Small intestine (tissue), 16 donors: ENCODE measurements at places on chromosomes 7 and 10. TPM values are rescaled to one million over a fixed set of nuclear protein-coding genes. Genes with fewer than 3 reads are reported as not detected.

IGFBP3 gene
- 92.1 TPM for polyA plus RNA-seq

VTI1A gene
- polyA plus RNA-seq: 16.0 TPM

GRM3 gene
- not detected for polyA plus RNA-seq

WEE2 gene
- polyA plus RNA-seq: 2.1 TPM

SLIT1 gene
- not detected for polyA plus RNA-seq

- no peak for DNase-seq
- no peaks in the 10 kb centered on the region for H3K36me3 ChIP-seq
- no peaks in the 10 kb centered on the region for H3K4me1 ChIP-seq
- no peak overlapping the region for H3K27ac ChIP-seq
Observed at GRCh38 chr10:91668913-91669312, 36.0 kb upstream of the PPP1R3C start.

DNA sequence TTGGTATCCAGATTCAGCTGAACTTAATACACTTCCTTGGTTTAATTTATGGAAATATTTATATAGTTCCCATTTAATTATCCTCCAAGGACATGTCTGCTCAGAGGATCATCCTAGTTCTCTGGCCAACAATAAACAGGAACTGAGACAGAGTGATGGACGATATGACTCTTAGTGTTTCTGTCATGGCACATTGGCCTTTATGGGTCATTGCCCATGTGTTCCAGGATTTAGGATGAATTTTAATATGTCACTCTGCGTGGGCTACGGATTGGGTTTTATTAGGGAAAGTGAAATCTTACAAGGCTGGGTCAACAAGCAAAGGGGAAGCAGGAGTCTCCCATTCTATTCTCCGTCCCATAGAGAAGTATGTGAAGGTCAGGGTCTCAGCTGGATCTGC lies 18.8 kb upstream of the TNPO3 start:
- H3K27me3 ChIP-seq: no peaks in the 10 kb centered on the region
- no peaks in the 10 kb centered on the region for H3K4me1 ChIP-seq
- no peak overlapping the region for H3K27ac ChIP-seq
- no peak for DNase-seq
- H3K36me3 ChIP-seq: no peaks in the 10 kb centered on the region
- no peak overlapping the region for H3K4me3 ChIP-seq

GRCh38 chr10:110691139-110691538 lies 47.0 kb downstream of the RBM20 start:
- H3K27ac ChIP-seq: no peak overlapping the region
- no peaks in the 10 kb centered on the region for H3K4me1 ChIP-seq
- H3K27me3 ChIP-seq: no peaks in the 10 kb centered on the region

ANKRD61 gene
- polyA plus RNA-seq: not detected

CNTNAP2 gene
- polyA plus RNA-seq: 1.3 TPM

DNA sequence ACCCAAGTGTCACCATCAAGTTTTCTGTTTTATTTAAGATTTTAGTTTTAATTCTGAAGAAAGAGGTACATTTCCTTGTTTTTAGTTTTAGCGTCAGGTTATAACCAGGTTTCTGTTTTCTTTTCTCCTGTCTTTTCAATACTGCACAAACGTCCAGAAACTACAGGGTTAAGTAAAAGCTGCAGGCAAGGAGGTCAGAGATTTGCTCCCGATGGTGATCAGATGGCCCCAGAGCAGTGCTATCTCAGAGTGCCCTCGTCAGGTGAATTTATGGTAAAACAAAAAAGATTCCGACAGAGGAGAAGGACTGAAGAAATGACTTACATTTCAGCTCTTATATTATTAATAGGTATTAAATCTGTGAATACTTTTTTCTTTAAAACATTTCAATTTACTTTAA lies 128.2 kb downstream of the STRA8 start:
- DNase-seq: no peak
- H3K4me1 ChIP-seq: peaks cover 11% of the 10 kb centered on the region
- no peak overlapping the region for H3K27ac ChIP-seq
- no peaks in the 10 kb centered on the region for H3K36me3 ChIP-seq
- no peaks in the 10 kb centered on the region for H3K27me3 ChIP-seq

HOXA2 gene
- polyA plus RNA-seq: 6.9 TPM

- H3K4me3 ChIP-seq: no peak overlapping the region
- no peak overlapping the region for H3K27ac ChIP-seq
- no peak for DNase-seq
Observed at GRCh38 chr10:73410897-73411296, 3.0 kb downstream of the ANXA7 start.

CD36 gene
- polyA plus RNA-seq: 40.5 TPM

CUBN gene
- polyA plus RNA-seq: 0.18 TPM

ASB10 gene
- not detected for polyA plus RNA-seq

- no peak for DNase-seq
- no peak overlapping the region for H3K4me3 ChIP-seq
- peak overlapping the region; percentile 79 for H3K27ac ChIP-seq
- H3K27me3 ChIP-seq: no peaks in the 10 kb centered on the region
- no peaks in the 10 kb centered on the region for H3K36me3 ChIP-seq
Observed at GRCh38 chr10:61751599-61751998, 88.9 kb downstream of the CABCOCO1 start.

PARG gene
- polyA plus RNA-seq: 12.3 TPM

- no peak overlapping the region for H3K4me3 ChIP-seq
- no peaks in the 10 kb centered on the region for H3K36me3 ChIP-seq
- H3K4me1 ChIP-seq: no peaks in the 10 kb centered on the region
- no peak overlapping the region for H3K27ac ChIP-seq
- no peaks in the 10 kb centered on the region for H3K27me3 ChIP-seq
Observed at GRCh38 chr7:138186951-138187351, 110.7 kb downstream of the AKR1D1 start.

CTAGE4 gene
- polyA plus RNA-seq: 16.5 TPM

- no peaks in the 10 kb centered on the region for H3K27me3 ChIP-seq
- H3K27ac ChIP-seq: no peak overlapping the region
- H3K36me3 ChIP-seq: no peaks in the 10 kb centered on the region
- no peak overlapping the region for H3K4me3 ChIP-seq
- H3K4me1 ChIP-seq: no peaks in the 10 kb centered on the region
Observed at GRCh38 chr10:12566161-12567115, 217.1 kb downstream of the CAMK1D start.

SPDYE8 gene
- polyA plus RNA-seq: not detected

DNA sequence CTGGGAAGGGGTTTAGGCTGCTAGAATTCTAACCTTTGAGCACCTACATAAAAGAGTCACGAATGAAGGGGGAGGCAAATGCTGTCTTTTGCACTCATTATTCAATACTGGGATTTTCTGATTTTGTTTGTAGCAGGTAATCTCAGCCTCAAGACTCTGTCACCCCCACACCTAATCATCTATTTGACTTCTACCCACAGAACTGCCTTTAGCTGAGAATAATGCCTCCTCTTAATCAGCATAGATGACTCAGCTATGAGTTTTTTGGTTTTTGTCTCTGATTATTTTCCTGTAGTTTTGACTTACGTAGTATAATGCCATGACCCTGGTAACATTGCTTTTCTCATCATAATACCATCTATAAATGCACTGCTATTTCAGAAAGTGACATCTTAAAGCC lies 42.7 kb upstream of the CACNB2 start:
- no peak overlapping the region for H3K4me3 ChIP-seq
- no peaks in the 10 kb centered on the region for H3K36me3 ChIP-seq
- H3K27me3 ChIP-seq: no peaks in the 10 kb centered on the region

- peaks cover 38% of the 10 kb centered on the region for H3K4me1 ChIP-seq
- peak overlapping the region; percentile 4 for H3K4me3 ChIP-seq
- H3K36me3 ChIP-seq: peaks cover 2% of the 10 kb centered on the region
- no peaks in the 10 kb centered on the region for H3K27me3 ChIP-seq
- DNase-seq: no peak
Observed at GRCh38 chr10:88899886-88900285, 19.8 kb downstream of the STAMBPL1 start.

GRCh38 chr7:389911-390601 lies 100.1 kb downstream of the FOXL3 start:
- H3K4me1 ChIP-seq: no peaks in the 10 kb centered on the region
- H3K4me3 ChIP-seq: no peak overlapping the region
- no peaks in the 10 kb centered on the region for H3K36me3 ChIP-seq
- no peak for DNase-seq
- no peak overlapping the region for H3K27ac ChIP-seq
- H3K27me3 ChIP-seq: no peaks in the 10 kb centered on the region

DNA sequence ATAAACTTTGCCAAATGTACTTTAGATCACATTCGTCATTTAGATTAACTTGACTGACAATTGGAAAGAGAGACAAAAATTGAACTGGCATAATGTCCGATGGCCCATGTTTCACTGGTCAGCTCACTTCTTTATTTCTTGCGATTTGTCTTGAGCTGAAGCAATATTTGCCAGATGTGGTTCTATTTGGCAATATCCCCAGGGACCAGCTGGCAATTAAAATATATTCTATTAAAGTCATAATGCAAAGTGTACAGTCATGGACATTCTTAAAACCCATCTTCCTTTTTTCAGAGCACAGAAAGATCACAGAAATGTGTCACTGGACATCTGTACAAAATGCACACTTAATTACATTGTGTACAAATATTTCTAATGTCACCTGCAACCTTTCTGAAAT lies 26.3 kb downstream of the NEBL start:
- H3K4me3 ChIP-seq: no peak overlapping the region
- no peak for DNase-seq
- H3K27me3 ChIP-seq: no peaks in the 10 kb centered on the region
- no peaks in the 10 kb centered on the region for H3K4me1 ChIP-seq

DNA sequence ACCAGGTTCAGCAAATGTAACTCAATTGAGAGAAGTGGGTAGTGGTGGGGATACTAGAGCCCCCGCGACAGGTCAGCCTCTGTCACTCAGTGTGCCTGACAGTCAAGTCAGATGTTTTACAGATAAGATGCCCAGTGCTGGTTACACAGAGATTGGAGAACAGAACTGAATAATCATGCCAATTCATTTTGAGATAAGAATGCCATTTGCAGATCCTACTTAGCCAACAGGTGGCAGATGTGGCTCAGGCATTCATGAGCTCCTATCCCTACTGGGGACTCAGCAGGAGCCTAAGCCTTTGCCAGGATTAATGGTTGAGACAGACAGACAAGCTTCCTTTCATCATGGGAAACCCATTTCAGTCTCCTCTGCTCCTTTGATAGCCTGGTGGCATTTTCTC lies 137.8 kb downstream of the MAPK8 start:
- H3K36me3 ChIP-seq: no peaks in the 10 kb centered on the region
- no peaks in the 10 kb centered on the region for H3K27me3 ChIP-seq

DNA sequence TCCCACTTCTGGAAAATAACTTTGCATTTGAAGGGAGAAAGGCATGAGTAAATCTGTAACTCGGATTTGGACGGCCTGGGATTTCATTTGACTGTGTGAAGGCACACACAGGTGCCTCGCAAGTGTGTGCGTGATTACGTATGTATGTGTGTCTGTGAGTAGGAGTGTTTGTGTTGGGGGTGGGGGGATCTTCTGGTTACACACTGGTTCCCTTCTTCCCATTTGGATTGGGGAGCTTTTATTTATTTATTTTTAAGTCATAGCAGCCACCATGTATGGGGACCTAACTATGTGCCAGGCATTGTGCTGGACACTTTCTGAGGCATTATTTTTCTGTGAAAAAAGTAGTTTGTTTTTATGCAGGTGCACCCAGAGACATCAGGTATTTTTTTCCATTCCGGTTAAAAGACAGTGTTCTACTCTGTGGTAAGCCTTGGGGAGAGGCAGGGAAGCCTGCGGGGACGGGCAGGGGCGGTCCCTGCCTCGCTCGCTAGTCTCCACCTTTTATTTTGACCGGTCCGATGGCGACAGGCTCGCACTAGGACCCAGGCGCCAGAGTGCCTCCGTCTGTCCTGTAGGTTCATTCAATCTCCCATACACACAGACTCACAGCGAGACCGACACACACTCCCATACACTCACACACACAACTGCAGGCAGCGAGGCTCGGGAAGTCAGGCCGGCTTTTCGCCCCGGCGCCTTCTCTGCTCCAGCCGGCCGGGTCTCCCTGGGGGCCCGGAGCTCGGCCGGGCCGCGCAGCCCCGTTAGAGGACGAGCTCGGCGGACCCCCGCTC lies at the start of gene MXI1:
MXI1 (plus strand) TSS at position 595 of the 794 bp plus-strand sequence. CDS start 204 bp downstream, outside the sequence.
- H3K4me3 ChIP-seq: peak within 1 kb of the TSS; percentile 60
- peak within 1 kb of the TSS; percentile 83 for H3K27ac ChIP-seq
- H3K36me3 ChIP-seq: no peaks in the 10 kb centered on the region
- H3K27me3 ChIP-seq: no peaks in the 10 kb centered on the region
- DNase-seq: peak; percentile 86
- H3K4me1 ChIP-seq: peaks cover 6% of the 10 kb centered on the region
